HAP-1 (cell line): ENCODE measurements at places on chromosomes 11 and 22.
A peak's percentile ranks its signal among the peaks of the same experiment; 100 is the strongest.

GRCh38 chr11:33651555-33651954 lies 49.1 kb downstream of the C11orf91 start:
- DNase-seq = no peak

DNA sequence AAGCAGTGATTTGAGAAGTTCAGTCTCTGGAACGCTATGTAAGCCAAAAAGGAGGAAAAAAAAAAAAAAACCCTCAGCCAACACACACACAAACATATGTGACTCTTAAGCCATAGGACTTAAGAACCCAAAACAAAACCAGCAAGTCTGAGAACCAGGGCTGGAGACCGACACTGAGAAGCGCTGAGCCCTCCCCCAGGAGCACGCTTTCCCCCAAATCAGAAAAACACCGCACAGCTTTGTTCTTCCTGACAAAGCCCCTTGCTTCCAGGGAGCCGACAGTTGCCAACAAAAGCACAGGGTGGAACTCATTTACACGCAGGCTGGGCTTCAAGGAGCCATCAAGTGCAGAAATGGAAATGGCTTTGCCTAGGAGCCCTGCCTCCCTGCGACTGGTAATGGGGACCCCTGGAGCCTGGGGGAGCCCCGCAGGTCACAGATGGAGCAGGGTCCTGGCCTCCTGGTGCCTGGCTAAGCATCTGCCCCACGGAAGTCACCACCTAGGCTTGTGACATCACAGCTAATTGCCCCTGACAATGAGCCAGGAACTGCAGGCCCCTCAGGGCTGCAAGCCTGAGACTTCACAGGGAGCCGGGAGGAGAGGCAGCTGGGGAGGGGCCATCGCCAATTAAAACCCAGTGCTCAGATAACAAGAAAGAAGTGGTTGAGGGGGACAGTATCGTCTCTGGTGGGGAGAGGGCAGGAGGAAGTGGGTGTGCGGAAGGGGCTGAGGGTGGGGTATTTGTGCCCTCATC lies 66.9 kb downstream of the NFAM1 start:
- DNase-seq = peak; percentile 71

DNA sequence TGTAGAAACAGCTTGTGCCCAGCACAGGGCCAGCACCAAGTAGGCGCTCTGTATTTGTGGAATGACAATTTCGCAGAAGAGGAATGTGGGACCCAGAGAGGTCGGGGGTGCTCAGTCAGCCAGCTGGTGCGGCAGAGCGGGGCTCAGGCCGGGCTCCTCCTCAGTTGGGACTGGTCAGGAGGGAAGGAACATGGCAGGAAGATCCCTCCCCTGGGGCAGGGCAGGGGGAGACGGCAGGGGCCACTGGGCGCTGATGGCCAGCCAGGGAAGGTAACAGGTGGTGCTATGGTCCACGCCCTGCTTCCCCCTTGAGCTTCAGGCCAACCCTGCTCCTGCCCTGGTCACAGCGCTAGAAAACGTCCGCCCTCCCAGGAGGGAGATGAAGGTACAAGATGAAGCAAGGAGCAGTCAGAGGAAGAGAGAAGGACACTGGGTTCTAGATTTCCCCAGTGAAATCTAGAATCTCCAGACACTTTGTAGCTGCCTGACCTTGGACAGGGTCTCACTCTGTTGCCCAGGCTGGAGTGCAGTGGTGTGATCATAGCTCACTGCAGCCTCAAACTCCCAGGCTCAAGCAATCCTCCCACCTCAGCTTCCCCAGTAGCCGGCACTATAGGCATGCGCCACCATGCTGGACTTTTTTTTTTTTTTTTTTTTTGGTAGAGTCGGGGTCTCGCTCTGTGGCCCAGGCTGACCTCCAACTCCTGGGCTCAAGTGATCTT lies 13.5 kb upstream of the SPI1 start:
- DNase-seq = no peak

- DNase-seq = no peak
Measured at GRCh38 chr11:27281740-27282590, 81.0 kb downstream of the CCDC34 start.

GRCh38 chr11:33664827-33665226 lies 35.8 kb downstream of the C11orf91 start:
- DNase-seq = no peak

- DNase-seq = no peak
Measured at GRCh38 chr11:72751116-72752087, 806 bp downstream of the ARAP1 start.

GRCh38 chr11:2314136-2314524 lies 12.3 kb downstream of the TSPAN32 start:
- DNase-seq = no peak

GRCh38 chr22:20953668-20954500 lies 13.2 kb upstream of the AIFM3 start:
- DNase-seq = no peak

GRCh38 chr22:38694049-38694448 lies 6.7 kb downstream of the JOSD1 start:
- no peak for DNase-seq

DNA sequence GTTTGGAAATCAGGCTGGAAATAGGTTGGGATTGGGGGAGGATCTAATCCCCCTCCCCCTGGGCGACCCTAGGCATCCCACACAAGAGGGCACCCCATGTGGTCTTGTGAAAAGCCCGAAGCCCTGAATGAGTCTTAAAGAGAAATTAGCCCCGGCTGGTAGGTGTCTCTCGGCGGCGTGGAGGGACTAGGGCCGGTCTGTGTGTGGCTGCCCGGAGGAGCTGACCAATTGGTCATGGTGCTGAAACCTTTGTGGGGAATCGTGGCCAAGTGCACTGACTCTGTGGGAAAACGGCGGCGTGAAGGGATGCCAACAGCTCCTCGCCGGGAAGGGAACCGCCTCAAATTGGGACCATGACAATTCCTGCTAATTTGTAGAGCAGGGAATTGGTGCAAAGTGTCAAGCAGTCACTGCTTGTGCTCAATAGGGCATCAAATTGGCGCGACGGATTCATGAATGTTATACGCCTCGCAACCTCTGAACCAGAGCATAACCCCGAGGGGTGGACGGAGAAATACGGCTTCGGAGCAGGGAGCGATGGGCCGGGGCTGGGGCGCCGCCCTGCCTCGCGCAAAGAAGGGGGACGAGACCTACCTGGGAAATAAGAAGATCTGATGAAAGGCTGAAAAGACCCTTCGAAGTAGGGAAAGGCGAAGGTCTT lies 1.5 kb downstream of the DBX1 start:
- DNase-seq = peak; percentile 25

DNA sequence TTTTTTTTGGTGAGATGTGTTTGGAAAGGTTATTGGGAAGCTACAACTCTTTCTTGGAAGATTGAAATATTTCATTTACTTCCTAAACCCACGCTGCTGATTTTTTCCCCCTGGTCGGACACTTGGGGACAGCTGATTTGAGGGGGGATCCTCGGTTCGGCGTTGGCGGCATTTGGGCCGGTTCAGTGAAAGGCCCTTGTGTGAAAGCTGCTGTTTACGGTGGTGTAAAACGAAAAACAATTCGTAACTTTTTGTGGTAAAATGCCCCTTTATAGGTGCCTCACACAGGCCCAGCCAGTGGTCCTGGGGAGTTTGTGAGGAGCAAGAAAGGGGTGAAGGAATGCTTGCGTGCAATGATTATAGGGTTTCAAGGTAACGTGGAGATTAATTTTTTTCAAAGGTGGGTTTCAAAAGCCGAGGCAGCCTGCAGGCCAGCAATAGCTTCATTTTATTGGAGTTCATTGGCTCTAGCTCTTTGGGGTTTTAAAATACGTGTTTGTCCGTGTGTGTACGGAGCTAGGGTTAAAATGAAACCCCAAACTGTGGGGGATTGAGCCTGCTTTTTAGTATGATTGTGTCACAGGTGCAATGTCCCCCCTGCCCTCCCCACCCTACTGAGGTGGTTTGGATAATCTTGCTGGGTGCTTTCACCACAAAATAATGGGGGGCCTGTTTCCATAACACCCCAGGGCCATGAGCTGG lies 77.2 kb upstream of the PPARA start:
- DNase-seq = no peak

DNA sequence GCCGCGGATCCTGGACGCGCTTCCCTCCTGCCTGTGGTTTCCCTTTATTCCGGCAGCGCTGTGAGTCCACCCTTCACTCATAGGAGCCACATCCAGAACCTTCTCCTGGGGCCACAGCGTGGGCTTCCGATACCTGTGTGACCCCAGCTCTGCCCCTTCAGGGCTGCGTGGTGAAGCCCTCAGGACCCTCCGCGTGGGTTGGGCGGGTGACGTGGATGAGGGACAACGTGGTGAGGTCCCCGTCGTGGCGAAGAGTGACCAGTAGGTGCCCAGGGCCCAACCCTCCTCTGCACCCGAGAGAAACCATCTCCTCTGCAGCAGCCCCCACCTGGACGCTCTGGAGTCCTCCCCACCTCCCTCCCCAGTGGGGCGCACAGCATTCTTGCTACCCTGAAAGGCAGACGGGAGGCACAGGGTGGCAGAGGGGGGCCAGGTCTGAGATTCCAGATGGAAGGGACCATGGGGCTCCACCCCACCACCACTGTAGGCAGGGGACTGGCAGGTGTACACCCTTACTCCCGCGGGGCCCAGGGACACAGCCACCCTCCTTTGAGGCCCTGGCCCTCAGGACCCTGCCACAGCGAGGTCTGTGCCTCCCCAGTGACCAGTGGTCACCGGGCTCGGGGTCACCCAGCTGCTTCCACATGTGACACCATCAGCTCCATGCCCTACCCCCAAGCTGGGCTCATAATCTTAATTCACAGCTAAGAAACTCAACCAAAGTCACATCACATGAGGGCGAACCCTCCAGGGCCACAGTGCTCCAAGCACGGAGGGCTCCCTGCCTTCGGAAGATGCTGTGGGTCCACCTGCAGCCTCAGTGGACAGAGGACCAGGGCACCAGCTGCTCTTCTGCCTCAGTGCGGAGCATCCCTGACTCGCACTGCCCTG lies 3.4 kb upstream of the ZBED4 start:
- DNase-seq = no peak

GRCh38 chr22:50136581-50137015 lies 33.9 kb upstream of the PANX2 start:
- no peak for DNase-seq

- DNase-seq = no peak
Measured at GRCh38 chr22:48898524-48899250, 929.0 kb downstream of the BRD1 start.

DNA sequence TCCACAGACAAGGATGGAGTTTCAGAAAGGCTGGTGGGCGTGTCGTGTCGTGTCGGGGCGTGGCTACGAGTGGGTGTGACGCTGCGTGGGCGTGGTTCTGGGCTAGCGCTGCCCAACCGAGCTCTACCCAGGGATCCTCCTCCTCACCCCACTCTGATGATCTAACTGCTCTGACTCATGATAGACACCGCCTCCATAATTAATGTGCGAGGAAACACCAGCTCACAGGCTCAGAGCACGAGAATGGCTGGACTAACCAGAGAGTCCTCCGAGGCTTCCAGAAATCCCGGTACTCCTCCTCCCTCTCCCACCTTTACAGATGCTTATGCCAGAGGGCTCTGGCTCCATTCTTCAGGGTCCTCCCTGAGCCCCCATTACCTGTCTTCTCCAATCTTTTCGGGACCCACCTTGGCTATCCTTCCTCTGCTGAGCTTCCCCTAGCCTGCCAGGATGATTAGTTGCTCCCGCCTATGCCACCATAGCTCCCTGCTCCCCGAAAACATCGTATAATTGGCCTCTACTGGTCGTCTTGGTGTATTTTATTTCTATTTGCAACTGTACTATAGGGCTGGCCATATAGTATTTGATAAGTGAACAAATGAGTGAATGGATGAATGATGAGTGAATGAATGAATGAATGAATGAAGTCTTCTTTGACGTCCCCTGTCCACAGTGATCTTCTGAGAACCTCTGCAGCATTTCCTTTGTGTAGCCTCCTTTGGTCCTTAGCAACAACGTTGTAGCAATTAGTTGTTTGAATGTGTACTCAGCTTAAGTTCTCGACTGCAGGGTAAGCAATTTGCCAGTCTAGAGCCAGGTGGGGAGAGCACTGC lies 21.7 kb downstream of the TMPRSS13 start:
- DNase-seq = peak; percentile 94

DNA sequence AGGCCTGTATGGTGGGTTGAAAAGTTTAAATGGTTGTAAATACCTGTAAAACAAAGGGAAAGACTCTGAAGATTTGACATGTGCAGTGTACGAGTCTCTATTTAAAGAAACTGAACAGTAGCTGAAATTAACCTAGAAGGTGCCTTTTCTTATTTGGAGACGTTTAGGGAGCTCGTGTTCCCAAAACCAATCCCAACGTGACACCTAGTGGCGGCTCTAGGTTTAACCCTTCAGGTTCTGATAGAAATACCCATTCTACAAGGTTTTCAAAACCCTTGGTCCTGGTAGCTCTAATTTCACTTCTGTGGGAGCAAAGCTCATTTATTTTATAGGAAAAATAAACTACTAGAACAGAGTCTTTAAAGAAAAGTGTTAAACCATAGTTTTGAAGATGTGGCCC lies 258.3 kb downstream of the LRRC4C start:
- DNase-seq = peak; percentile 76

- no peak for DNase-seq
Measured at GRCh38 chr11:77438487-77438886, 35.4 kb downstream of the PAK1 start.

GRCh38 chr22:30017375-30018223 lies 62.7 kb upstream of the HORMAD2 start:
- no peak for DNase-seq

DNA sequence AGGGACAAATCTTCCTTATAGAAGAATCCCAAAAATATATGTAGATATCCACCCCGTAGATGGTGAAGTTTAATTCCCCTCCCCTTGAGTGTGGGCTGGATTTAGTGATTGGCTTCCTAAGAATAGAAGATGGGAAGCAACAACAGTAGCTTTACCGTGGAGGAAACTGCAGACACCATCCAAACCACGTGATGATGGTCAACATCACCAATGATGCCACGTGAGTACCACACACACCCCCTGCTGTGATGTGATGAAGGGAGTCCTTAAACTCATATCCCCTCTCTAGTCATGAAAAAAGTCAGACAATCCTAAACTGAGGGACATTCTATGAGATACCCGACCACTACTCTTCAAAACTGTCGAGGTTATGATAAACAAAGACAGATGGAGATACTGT lies 76.4 kb upstream of the SLC22A12 start:
- DNase-seq = no peak

GRCh38 chr11:124875943-124876817 lies 10.9 kb downstream of the ROBO3 start:
- DNase-seq = peak; percentile 84

- DNase-seq = no peak
Measured at GRCh38 chr11:8749202-8749601, 66.6 kb downstream of the RPL27A start.

- DNase-seq = no peak
Measured at GRCh38 chr11:33753304-33753967, 17.2 kb upstream of the CD59 start.

- DNase-seq = peak; percentile 61
Measured at GRCh38 chr11:34640050-34640923, 19.4 kb downstream of the EHF start.

- no peak for DNase-seq
Measured at GRCh38 chr11:8192896-8193209, 24.0 kb upstream of the RIC3 start.

- DNase-seq = no peak
Measured at GRCh38 chr22:31840585-31840984, 86.8 kb downstream of the DEPDC5 start.
